Activated naive CD4-positive, alpha-beta T cell (primary cell): ENCODE measurements at places on chromosomes 6 and 20.

GRCh38 chr6:65116326-65116725 lies 590.7 kb downstream of the EYS start:
- no peak for DNase-seq

DNA sequence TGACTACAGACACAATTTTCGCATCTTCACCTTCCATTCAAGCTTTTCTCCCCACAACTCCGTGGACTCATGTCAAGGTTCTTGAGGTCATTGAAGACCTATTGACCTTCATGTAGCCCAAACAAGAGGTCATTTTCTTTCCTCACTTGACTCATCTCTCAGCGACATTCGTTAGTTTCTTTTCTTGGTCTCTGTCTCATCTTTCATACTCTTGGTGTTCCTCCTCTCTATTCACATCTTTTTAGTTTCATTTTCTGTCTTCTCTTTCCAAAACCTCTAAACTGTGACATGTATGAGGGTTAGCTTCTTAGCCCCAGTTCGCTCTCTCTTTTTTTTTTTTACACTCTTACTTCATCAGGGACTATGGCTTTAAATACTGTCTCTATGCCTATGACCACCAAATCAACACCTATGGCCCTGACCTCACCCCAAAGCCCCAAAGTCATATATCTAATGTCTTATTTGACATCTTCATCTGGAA lies 128.6 kb upstream of the BACH2 start:
- DNase-seq: no peak

GRCh38 chr20:1835186-1836035 lies 59.8 kb upstream of the SIRPA start:
- no peak for DNase-seq

GRCh38 chr6:107653183-107653580 lies 163.3 kb downstream of the SOBP start:
- no peak for DNase-seq

GRCh38 chr6:139698526-139699176 lies 324.2 kb upstream of the CITED2 start:
- no peak for DNase-seq

DNA sequence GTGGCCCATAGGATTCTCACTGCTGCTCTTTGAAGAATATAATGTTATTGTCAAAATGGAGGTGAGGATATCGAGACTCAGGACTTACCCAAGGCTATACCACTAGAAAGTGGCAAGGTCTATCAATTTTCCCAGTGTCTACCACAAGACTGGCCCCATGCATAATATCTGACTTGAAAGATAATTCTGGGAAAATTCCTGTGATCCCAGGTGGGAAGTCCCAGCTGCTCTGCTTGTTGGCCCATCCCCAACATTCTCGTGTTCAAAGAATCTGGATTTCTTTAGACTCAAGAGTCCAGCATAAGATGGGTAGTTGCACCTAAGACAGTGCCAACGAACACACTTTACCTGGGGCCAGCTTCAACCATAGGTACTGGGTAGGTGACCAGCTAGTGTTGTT lies 120.7 kb upstream of the DTNBP1 start:
- no peak for DNase-seq

GRCh38 chr20:21517566-21518277 lies 3.9 kb upstream of the NKX2-2 start:
- no peak for DNase-seq

DNA sequence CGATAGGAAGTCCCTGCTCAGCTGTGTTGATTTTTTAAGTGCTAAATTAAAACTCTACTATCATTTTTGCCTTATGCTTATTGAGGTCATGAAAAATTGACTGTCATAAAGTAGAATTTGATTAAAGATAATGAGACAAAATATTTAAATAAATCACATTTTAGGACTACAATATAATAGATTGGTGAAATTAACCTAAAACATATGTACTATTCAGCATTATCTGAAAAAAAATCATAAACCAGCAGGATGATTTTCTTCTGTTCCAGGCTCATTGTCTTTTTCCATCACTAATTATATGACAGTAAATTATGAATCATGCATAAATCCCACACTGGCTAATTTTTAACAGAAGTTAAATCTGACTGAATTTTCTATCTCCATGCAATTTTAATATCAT lies 373.6 kb upstream of the NRSN1 start:
- no peak for DNase-seq

GRCh38 chr6:170461556-170462365 lies 91.3 kb downstream of the PSMB1 start:
- DNase-seq: no peak

DNA sequence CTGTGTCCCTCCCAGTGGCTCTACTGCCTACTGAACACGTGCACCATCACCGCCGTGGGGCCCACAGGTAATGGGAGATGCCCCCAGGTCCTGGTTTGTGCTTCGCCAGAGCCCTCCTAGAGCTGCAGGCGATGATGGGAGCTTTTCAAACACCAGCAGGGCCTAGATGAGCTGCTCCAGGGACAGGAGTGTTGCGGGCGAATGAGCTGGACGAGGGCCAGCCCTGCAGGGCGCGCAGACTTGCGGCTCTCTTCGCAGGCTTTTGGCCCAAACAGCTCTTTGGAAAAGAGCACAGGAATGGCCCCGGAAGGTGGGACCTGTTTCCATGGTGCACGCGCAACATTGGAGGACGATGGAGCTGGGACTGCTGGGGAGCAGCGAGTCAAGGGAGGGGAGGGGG lies 409.3 kb upstream of the SULF2 start:
- no peak for DNase-seq

- no peak for DNase-seq
Measured at GRCh38 chr6:157688960-157689599, 134.0 kb upstream of the SNX9 start.

GRCh38 chr6:26354162-26354561 lies 10.8 kb upstream of the BTN3A2 start:
- no peak for DNase-seq

- DNase-seq: no peak
Measured at GRCh38 chr6:135085700-135086413, 31.2 kb upstream of the HBS1L start.

GRCh38 chr6:169816054-169816453 lies 64.6 kb downstream of the ERMARD start:
- DNase-seq: no peak

DNA sequence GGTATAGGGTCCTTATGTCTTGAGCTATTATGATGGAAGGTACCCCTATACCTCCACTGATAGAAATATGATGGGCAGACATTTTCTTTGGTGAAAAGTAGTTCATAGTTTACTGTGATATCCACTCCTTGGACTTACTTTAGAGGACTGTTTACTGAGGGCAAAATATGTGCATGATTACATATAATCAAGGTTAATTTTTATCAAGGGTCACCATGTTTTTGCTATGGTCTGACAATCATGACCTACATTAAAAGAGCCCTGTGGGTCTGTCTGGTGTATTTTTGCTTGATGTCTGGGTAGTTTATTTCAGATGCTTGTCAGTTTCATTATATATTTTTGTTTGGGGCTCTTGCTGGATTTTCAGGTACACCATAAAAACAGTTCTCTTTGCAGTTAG lies 40.1 kb downstream of the CDKAL1 start:
- DNase-seq: no peak

- DNase-seq: no peak
Measured at GRCh38 chr20:49785852-49786175, 26.8 kb upstream of the SLC9A8 start.

DNA sequence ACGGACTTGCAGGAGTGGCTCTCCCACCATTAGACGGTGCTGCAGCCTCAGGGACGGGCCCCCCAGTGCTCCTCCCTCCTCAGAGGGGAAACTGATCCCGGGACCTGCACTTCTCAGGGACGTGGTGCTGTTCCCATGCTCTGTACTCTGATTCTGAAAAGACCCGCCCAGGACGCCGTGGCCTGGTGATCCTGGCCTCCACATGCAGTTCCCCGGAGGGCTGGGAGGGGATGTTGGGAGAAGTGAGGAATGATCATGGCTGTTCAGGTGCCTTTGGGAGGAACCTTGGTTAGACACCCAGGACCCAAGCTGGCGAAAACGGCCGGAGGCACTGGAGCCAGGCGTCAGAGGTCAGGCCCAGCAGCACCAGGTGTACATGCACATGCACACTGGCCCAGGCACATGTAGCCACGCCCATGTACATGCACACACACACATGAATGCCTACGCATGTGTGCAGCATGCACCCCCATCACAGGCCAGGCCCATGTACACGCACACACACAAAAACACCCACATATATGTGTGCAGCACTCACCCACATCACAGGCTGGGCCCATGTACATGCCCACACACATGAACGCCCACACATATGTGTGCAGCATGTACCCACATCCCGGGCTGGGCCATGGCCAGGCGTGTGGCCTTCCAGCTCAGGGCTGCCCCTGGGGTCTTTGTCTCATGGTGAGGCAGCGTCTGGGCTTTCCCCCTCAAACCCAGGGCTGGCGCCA lies 52.6 kb upstream of the DACT2 start:
- DNase-seq: no peak

DNA sequence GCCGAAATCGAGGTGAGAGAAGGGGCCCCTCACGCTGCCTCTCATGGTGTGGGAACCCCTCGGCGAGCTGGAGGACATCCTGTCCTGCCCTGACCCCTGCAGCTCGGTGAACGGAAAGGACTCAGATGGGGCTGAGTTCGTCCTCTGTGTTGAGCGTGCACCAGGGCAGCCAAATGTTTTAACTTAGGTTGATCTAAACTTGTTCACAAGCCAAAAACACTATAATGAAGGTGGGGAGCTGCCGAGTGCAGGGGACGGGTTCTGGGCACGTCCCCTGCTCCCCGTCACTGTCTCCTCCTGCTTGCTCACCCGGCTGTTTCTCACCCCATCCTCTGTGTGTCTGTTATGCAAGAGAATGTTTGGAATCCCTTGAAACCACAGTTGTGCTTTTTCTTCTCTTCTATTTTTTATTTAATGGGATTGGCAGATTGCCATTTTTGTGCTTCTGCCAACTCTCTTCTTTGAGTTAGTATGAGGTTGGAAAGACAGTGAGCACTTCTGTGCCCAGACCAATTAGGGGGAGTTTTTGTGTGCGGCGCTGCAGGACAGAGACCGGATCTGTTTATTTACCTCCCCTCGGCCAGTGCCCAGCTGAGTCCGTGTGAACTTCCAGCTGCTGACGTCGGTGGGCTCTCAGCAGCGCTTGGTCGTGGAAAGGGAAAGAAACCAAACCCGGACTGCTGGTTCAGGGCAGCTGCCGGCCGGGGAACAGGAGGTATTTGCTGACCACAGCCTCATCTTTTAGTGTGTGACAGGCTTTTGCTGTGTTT lies 158.1 kb downstream of the DTNBP1 start:
- no peak for DNase-seq

DNA sequence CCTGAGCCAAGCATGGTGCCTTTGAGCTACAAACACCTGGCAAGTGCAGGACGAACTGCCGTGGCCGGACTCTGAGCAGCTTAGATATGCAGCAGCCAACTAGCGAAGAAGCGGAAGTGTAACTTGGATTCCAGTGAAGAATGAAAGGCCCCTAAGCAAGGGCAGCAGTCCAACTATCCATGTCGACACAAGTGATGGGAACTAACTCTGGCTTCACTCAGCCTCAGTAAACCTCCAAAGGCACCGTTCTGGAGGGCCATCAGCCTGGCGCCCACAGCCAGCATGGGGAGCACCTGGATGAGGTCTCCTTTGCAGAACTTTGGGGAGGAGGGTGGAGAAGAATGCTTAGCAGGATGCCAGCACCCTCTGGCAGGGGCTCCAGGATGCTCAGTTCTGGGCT lies 78.4 kb upstream of the MLN start:
- DNase-seq: no peak

DNA sequence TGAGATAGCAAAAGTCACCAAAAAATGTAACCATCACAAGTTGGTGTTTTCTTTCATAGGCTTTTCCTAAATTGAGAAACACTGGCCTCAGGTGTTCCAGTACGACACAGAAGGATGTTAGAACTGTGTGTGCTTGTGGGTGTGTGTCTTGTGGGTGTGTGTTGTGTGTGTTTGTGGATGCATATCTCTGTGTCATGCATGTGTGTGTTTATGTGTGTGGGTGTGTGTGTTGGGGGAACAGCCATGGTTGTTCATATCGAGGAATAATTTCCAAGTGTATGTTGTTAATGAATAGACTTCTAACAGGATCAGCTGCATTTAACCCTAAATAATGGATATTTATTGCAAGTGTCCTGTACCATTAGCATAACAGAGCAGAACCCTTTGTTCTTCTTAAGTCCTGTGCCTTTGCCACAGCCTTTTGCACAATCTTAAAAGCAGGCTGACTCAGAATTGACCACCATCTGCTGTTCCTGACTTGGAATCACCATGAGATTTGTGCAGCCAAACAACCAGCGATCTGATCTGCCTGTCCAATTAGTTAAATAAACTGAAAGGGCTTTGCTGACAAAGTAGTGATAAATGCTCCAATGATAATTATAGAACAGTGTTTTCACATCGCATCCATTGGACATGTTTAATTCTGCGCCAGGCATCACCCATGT lies 7.6 kb downstream of the CD93 start:
- DNase-seq: no peak

GRCh38 chr6:93985953-93986352 lies 566.6 kb upstream of the EPHA7 start:
- DNase-seq: no peak

DNA sequence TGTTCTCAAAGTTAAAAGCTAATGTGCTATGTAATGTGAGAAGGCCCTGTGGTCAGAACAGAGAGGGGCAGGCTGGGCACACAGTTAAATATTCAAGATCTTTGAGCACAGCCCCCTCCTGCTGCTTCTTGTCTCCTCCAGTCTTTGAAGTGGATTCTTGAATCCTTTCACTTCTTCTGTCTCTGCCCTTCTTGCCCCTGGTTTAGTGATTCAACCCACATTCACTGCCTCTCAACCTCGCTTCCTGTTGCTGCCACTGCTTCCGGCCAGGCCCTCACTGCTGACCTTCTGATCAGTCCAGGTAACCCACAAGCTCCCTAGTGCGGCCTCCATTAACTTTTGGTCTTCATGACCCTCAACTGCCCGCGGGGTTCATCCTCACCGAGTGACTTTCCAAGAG lies 417.3 kb upstream of the NOX3 start:
- no peak for DNase-seq

DNA sequence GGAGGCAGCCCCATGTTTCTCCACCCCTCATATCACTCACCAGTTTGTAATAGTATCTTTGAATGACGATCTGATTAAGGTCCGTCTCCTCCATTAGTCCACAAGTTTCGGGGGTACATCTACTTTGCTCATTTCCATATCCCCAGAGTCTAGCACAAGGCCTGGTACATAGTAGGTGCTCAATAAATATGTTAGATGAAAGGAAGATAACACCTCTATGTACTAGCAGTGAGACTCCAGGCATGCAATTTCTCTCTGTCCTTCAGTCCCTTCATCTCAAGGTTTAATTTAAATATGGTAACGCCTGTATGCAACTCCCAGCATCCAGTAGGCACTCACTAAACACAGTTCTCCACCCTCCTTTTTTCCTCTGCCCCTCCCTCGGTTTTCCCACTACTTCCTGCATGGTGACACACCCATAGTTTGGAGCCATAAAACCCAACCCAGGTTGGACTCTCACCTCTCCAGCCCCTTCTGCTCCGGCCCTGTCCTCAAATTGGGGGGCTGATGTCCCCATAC lies 461 bp upstream of the HNF4A start:
- no peak for DNase-seq

GRCh38 chr20:19185083-19185482 lies 27.4 kb upstream of the SLC24A3 start:
- DNase-seq: no peak
